Stimulated activated CD4-positive, alpha-beta T cell treated with anti-CD3 and anti-CD28 coated beads, Interleukin-2, amount 100 ng/mL, for 24 hours (primary cell): ENCODE measurements at places on chromosomes 6 and 20.

DNA sequence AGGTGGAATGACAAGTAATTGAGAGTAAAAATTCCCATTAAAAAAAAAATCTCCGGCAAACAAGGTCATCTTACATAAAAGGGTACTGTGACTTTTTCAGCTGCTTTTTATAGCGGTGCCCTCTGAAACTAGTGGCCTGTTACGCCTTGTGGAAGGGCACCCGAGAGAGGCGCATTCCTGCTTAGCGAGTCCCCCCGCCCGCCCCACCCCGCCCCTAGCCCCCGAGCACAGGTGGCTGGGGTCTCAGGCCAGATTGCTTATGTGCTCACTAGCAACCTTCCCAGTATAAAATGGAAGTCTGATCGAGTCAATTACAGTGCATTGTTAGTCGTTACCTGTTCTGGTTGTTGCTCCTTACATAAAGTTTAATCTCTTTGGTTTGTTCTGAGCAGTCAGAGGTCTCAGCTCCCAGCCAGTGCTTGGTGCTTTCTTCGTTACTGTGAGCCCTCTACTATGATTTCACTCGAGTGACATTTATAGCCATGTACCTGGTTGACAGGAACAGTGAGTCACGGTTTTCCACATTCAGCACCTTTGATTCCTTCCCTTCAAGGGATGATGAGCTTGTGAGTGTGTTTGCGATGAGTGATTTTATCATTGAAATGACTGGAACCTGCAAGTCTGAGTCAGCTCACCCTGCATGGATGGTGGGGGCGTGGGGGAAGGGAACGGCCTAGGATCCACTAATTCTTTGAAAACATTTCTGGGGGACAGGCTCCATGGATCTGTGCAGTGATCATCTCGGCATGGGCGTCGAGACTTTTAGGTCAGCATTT, 47.6 kb downstream of the ZDHHC14 start:
- peak; percentile 81 for DNase-seq

GRCh38 chr6:27839626-27840475, 72.3 kb downstream of the OR2B2 start:
- peak; percentile 19 for DNase-seq

DNA sequence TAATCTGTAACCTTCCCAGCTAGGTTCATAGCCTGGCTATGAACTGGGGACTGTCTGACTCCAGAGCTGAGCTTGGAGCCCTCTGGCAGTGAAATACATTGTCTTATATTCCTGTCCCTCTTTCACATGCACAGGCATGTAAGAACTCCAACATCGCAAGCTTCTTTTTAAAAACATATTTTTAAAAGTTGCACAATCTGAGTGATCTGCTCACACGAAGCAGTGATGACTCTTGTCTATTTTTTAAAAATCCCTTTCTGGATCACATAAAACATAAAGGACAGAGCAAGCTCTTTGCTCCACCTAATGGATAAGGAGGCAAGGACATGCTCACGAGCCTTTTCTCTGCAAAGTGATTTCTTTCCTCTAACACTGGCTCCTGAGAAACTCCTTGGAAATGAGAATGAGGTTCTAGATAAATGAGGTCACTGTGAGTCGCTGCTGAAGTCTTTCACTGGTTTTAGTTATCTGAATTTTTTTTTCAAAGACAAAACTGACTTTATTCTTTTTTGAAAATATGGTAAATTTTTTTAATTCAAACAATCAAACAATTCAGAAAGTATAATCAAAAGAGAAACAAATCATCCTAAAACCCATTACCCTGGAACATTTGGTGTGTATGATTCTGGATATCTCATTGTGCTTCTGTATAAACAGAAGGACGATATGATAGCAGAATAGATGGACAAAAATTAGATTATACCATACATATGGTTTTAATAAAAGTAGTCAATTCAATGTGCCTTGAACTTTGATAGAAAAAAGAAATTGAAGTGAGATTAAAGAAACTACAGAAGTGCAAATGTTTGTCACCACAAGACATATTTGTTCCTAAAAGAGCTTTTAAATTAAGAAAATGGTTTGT, 30.8 kb downstream of the IL20RA start:
- DNase-seq: no peak

GRCh38 chr6:45504947-45505346, 127.2 kb upstream of the SUPT3H start:
- DNase-seq: no peak

- DNase-seq: no peak
Observed at GRCh38 chr6:139965393-139965792, 590.9 kb upstream of the CITED2 start.

DNA sequence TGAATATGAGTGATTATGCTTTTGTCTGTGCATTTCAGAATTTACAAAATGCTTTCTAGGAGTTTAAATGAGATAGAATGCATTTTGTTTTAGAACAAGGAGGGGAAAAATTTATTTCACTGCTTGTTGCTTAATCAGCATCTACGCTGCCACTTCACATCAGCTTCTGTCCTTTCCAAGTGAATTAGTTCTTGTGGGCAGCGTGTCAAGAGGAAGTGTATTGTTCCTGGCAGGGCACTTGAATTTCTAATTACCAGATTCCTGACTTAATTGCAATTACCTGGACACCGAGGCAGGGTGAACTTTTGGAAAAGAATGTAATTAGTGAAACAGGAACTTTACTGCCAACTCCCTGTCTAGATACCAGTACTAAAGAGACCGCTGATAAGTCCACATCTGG, 263.5 kb downstream of the TMEM242 start:
- no peak for DNase-seq

DNA sequence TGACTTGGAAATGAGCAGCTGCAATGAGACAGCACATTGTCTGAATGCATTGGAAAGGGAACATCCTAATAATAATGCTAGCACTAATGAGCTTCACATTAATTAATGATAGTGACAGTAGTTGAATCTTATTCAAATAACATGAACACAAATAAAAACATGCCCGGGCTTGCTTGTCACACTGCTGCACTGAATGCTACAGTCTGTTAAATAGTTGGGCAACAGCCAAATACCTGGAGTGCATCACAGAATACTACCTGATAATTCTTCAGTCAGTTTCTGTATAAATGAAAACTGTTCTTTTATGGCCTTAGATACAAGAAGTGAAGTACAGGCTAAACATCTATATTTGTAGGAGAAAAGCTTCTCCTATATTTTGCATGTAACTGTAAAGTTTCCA, 458.7 kb downstream of the RNF144B start:
- DNase-seq: no peak

- no peak for DNase-seq
Observed at GRCh38 chr6:46211917-46212316, 41.1 kb upstream of the ENPP5 start.

GRCh38 chr20:44646641-44647274, 4.7 kb downstream of the ADA start:
- DNase-seq: no peak

DNA sequence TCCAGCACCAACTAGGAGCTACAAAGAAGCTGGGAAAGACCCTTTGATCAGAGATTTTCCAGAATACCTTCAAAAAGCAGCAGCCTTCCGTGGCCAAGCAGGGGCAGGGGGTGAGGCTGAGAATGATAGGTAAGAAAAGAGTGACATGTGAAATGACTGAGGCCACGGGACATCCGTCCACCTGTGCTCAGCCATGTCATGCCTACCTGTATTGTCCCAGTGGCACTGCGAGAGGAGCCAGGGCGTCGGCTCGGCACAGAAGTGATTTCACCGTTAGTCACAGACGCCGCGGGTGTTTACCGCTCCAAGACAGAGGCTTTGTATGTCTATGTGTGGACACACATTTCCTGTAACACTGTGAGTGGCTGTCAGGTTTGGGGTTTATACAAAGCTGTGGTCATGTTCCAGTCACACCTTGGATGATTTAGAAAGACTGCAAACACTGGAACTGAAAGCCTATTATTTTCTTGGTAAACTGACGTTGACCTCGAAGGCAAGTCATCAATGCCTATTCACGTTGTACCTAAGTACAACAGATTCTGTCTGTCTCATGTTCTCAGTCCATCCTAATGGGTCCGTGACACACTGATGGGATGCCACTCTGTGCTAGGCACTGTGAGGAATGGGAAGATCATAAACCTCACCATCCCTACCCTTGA, 32.1 kb upstream of the JAG1 start:
- DNase-seq: no peak

DNA sequence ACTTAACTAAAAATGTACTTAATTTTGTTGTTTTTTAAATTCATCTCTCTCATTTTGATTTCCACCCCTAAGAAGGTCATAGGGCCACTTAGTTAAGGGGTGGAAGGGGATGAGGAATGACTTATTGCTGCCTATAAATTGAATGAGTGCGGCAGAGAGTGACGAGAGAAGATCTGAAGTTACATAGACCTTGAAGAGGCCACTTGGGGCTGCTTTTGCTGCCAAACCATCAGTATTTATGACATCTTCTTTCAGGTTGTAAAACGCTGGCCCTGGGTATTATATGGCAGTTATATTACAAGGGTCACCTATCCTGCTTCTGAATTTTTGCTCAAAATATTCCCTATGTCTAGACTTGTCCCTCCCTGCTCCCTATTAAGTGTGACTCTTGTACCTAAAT, 119.6 kb upstream of the RIMS1 start:
- no peak for DNase-seq

- DNase-seq: no peak
Observed at GRCh38 chr6:19121521-19121920, 715.6 kb upstream of the ID4 start.

DNA sequence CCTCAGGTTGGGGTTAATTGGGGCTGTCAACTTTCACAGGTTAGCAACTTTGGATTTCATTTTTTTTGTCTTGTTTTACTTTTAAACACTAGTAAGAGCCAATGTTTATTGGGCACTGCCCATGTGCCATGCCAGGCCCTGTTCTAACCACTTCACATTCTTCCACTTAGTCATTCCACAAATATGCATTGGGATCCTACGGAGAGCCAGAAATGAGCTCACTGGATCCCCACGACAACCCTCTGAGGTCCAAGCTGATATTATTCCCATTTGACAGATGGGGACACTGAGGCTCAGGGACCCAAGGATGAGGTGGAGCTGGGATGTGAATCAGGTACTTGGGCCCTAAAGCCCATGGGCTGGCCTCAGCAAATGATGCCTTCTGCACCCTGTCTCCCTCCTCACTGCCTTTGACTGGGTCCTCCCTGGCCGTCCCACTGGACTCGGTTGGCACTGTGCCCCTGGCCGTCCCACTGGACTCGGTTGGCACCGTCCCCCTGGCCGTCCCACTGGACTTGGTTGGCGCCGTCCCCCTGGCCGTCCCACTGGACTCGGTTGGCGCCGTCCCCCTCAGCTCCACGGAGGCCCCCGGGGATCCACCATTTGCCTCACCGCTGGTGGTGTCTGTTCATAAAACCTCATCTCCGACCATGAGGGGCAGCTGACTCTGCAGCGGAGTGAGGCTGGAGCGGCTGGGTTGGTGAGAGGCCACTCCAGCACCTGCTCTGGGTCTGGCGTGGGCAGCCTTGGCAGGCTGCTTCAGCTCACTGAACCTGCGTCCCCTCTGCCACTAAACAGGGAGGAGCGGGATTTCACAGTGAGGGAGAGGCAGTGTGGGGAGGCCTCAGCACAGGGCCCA, 4.8 kb upstream of the PMEPA1 start:
- DNase-seq: no peak

DNA sequence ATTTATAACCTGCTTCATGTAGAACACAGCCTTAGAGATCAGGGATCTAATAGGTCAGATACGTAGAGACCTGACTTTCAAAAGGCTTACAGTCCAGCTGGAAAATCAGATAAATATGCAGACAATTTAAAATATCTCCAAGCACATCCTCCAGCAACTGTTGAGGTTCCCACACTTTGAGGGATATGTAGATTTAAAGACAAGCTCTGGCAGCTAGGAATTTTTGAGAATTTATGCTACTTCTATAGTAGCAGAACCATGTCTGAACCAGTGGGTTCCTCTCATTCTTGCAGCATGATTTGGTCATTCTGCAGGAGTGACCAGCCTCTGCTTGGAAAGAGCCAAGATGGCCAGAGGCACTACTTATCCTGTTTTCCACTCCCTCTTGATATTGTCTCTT, 60.5 kb downstream of the CYB5R4 start:
- no peak for DNase-seq

DNA sequence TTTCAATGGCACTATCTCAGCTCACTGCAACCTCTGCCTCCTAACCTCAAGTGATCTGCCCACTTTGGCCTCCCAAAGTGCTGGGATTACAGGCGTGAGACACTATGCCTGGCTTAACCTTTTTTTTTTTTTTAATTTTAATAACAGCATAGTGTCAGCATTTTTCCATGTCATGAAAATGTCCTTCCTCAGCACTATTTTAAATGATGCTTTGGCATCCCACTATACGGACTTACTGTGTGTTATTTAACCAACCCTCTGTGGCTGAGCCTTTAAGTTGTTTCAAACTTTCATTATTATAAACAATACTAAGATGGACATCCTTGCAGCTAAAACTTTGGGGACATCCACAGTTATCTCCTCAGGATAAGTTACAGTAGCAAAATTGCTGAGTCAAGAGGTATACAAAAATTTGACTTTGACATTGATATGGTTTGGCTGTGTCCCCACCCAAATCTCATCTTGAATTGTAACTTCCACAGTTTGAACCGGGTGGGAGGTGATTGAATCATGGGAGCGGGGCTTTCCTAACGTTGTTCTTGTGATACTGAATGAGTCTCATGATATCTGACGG, 123.8 kb upstream of the JARID2 start:
- DNase-seq: no peak

GRCh38 chr6:138979365-138979764, 8.7 kb downstream of the REPS1 start:
- DNase-seq: no peak

DNA sequence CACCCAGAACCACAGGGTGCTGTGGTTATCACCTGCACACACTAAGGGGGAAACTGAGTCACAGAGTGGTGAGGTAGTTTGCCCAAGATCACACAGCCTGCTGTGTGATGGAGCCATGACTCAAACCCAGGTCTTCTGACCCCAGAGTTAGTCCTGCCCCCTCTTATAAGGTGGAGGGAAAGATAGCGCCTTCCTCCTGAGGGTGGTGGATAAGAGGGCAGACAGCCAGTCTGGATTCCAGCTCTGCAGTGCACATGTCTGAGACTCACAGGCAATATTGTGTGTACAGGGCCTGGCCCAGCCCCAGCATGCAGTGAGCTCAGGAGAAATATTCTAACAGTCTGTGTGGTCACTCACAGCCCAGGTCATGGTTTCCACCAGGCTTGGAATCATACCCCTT, 393.7 kb downstream of the CDH4 start:
- DNase-seq: no peak

- no peak for DNase-seq
Observed at GRCh38 chr6:111957623-111958315, 84.5 kb upstream of the FYN start.

GRCh38 chr20:12966468-12967085, 42.2 kb upstream of the SPTLC3 start:
- DNase-seq: no peak

GRCh38 chr6:45419571-45420082, 41.9 kb upstream of the SUPT3H start:
- DNase-seq: peak; percentile 73

DNA sequence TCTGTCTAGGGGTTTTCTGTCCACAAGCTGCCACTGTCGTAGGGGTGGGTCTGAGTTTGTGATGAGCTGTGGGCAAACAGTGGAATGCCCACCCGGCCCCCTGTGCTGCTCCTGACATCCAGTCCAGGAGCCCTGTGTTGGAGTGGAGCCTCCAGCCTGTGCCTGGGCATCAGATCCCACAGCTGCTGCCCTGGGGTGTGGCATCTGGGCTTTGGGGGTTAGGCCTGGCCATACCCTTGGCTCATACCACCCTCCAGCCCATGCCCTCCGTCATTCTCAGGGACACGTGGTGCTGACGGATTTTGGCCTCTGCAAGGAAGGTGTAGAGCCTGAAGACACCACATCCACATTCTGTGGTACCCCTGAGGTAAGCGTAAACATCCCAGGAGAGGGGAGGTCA, 12.9 kb downstream of the SGK2 start:
- DNase-seq: no peak

GRCh38 chr20:62425281-62426058, 1.9 kb downstream of the RBBP8NL start:
- DNase-seq: no peak
